ENCODE measurements at places on chromosomes 2 and 18.

DNA sequence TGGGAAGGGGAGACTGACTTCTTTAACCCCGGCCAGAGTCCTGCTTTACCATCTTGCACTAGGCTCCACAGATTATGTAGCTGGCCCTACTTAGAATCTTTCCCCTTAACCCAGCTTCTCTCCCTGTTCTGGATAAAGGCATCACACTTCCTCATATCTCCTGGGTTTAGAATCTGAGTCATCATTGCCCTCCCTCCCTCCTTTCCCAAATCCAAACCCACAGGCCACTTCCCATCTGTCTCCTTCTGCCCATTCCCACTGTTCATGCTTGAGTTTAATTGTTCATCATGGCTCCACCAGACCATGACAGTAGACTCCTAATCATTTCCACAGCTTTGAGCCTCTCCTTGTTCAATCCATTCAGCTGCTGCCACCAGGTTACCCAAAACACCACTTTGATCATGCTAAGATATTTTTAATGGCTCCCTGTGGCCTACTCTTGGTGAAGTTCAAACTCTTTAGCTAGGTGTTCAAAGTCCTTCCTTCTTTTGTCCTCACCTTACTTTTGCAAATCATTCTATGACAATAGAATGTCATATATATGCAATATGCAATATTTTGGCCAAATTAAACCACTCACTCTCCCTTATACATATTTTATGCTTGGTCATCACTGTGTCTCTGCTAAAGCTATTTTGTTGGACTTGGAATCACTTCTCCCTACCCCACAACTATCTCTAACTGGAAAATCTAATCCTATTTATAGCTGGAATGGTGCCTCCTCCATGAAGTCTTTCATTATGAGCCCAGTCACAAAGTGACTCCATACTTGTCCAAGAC is 5.5 kb downstream of the PDE11A start:
- DNase-seq = no peak

GRCh38 chr2:99715956-99716355 is 226.1 kb upstream of the REV1 start:
- DNase-seq = no peak

DNA sequence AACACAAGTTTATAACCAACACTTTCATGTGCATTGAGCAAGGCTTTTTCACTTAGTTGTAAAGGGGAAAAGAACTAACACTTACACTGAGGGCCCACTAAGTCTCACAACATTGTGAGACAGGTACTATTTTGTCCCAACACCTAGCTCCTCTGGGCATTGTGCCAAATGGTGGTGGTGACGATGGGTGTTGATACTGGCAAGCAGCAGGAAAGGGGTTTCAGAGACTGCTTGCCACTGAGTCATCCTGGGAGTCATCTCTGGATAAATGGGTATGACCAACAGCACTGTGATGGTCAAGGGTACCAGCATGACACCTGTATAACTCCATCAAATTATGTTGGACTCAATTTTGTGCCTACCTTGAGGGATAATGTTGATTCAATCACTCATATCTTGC is 138.8 kb upstream of the ITGA6 start:
- DNase-seq = no peak

GRCh38 chr2:152925547-152926448 is 207.4 kb downstream of the ARL6IP6 start:
- peak; percentile 19 for DNase-seq

GRCh38 chr2:152189622-152190495 is 14.3 kb upstream of the STAM2 start:
- DNase-seq = peak; percentile 88
